ENCODE measurements at places on chromosomes 5 and 9.

GRCh38 chr5:112154940-112155686 is 264.0 kb downstream of the EPB41L4A start:
- no peak for DNase-seq

DNA sequence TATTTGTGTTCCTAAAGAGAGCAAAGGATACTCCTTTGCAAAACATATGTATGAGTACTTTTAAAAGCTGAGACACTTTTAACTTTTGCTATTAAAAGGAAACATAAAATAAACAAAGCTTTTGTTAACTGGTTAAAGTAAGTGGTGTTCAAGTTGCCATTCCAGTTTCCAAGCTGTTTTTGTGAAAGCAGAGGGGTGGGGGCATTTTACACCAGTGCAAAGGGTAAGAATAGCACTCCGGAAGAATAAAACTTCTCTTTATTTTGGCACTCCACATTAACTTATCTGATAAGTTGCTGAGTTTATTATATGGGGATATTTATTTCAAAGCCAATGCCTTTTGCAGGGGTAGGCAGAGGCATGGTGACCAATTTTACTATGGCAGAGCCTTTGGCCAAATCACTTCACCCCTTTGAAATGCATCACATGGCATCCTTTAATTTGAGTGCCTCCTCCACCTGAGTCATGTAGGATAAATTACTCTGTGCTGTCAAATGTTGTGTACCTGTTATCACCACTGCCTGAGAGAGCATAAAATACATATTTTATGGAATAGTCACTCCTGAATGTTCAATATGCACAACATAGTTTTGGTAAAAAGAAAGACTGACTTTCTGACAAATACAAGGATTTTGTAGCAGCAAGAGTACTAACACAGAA is 62.9 kb downstream of the MLLT3 start:
- DNase-seq: no peak

GRCh38 chr9:91740701-91741100 is 209.3 kb downstream of the ROR2 start:
- DNase-seq: no peak

- DNase-seq: no peak
Measured at GRCh38 chr5:39117401-39117800, 43.2 kb upstream of the RICTOR start.

GRCh38 chr9:131432597-131433301 is 38.9 kb downstream of the PRRC2B start:
- no peak for DNase-seq

DNA sequence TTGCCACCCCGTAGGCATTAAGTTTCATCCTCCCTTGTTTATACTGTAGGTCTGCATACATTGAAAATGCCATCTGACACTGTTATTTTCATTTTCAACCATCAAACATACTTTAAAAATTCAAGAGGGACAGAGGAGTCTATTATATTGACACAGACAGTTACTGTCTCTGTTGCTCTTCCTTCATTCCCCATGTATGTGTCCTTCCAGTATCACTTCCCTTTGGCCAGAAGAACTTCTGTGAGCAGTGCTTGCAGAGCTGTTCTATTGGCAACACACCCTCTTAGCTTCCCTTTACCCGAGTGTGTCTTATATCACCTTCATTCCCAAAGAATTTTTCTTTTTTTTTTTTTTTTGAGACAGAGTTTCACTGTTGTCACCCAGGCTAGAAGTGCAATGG is 42.8 kb downstream of the RASGEF1C start:
- DNase-seq: no peak

DNA sequence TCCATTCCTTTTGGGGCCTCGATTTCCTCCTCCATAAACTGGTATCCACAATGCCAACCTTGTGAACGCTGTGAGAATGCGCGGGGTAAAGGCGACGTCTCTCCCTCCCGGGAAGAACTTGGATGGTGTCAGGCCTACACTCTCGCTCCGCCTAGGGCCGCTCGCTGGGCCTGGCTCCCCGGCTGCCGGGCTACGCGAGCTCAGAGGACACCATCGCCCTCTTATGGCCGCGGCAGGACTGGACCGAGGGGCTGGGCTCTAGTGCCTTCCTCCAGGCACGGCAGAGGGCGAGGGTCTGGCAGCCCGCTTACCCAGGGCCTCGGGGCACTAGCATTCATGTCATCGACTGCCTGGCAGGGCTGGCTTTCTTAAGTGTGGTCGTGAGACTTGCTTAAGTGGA is 1.3 kb upstream of the EXOSC2 start:
- DNase-seq: no peak
